ENCODE measurements at places on chromosomes 12 and 14.
A peak's percentile ranks its signal among the peaks of the same experiment; 100 is the strongest.

DNA sequence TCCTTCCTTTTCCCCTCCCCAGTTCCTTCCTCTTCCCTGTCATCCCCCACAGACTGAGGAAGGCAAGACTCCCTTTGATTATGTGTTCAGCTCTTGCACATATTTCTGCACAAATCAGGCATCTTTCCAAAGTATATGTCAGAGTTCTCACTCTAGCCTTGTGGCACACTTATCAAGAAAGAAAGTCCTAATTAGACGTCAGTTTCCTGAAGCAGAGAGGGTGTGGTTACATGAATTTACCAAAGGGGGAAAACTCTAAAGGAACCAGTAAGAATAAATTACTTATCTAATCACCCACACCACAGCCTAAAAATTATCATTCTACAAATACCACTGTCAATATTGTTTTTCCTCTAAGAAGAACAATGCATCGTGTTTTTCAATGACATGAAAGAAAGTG is 120.7 kb upstream of the GRIP1 start:
- no peak for ATAC-seq

DNA sequence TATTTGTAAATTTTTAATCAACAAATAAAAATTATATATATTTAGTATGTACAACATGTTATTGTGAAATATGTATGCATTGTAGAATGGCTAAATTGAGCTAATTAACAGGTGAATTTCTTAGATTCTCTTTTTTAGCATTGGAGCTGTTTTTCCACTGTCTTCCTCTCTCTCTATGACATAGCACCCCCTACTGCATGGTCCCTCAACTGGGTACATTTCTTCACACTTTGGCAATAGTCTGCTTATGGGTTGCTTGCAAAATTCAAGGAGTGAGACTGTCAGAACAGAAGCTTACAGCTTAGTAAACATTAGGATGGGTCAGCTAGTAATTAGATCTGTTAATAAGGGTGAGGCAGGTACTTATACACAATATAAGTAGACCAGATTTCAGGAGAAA is 658.5 kb upstream of the MGAT4C start:
- ATAC-seq: no peak

DNA sequence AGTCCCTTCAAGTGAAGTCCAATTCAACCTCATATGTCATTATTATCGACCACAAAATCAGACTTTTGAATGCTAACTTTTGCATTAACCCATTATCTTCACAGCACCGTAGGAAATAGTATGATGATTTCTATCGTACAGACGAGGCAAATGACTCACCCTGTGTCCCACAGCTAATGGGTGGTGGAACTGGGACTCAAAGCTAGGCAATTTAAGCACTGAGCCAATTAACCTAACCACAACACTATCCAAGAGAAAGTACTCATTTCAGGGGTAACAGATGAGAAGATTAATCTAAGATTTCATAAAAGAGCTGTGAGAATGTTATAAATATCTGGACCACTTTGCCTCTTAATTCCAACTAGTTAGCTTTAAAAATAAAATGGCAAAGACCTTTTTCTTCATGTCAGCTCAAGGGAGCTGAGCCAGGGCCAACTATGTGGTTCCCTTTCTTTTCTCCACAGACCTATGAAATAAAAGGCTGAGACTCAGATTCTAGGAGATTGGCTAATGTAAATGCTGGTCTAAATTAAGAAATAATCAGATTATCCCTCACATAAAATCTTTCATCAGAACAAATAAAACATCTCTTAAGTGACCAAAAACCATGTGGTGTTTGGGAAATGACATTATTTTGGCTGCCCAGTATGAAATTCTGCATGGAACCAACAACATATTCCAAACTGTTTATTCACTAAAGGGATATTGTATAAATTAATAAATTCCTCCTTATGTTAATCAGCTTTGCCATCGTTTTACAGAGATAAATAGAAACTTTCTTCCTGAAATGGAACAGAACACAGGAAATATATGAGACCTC is 4.9 kb downstream of the PTGER2 start:
- no peak for ATAC-seq

DNA sequence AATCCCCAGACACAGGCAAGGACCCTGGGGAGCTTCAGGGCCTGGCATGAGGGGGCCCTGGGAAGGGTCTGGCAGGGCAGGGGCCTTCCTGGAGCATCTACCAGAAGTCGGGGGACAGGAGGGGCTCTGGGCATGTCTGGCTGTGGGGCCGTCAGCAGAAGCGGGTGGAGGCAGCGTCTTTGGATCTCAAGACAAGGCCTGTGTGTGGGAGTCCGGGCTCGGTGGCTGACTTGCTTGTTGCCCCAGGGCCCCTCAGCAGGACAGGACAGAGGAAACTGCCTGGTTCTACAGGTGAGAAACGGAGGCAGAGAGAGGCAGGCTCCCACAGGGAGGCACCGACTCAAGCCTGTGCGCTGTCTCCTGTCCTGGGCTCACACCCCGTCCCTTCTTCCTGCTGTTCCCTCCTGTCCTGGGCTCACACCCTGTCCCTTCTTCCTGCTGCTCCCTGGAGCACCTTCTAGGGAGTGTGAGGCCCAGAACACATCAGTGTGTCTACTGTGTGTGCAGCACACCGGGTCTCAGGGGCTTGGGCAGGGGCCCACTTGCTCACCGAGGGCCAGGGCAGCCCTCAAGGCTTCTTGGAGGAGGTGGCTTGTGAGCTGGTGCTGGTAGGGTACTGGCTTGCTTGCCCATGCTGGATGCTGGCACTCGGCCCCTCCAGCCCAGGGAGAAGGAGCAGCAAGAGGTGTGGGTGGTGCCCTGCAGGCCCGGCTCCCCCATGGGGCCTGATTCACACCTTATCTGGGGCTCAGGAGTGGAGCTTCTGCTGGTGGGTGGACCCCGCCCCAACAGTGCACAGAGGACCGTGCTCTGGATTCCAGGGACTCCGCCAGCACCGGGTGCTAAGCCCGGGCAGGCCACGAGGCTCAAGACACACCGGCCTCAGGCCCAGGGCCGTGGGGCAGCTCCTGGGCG is 14.9 kb downstream of the ASPG start:
- ATAC-seq: no peak

- no peak for ATAC-seq
Measured at GRCh38 chr12:104486943-104487819, 30.4 kb downstream of the CHST11 start.

GRCh38 chr14:81400202-81400678 is at the start of gene STON2:
STON2 (minus strand) TSS chr14:81400324; CDS start chr14:81398382, 1,942 bp downstream.
- peak; percentile 39 for ATAC-seq

GRCh38 chr14:91038439-91038838 is 22.0 kb downstream of the RPS6KA5 start:
- ATAC-seq: peak; percentile 61

DNA sequence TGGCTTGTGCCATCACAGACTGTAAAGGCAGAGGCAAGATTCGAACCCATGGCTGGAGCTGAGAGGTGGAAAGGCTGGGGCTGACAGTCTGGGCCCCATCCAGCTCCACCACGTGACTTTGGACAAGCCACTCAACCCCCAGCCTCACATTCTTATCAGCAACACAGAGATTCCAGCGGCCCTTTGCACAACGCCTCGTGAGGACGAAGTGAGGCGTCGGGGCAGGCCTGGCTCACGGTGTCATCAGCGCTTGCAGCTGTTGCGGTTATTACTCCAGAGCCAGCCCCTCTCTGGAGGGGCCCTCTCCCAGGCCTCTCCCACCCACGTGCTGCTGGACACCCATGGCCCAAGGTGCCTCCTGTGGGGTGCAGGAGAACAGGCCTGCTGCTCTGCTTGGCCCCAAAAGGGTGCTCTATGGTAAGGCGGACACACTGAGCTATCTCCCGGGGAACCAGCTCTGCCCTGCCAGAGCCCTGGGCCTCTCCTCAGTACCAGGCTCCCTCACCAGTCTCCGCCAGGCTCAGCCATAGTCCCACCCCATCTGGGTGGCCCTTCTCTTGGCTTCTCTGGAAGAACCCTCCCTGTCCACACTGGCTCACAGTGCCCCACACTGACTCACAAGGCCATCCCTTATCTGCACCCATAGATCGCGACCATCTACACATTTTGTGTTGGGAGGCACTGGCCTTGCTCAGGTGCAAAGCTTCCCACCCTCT is 21.1 kb downstream of the CHGA start:
- no peak for ATAC-seq

GRCh38 chr12:24553259-24553658 is 395.6 kb downstream of the BCAT1 start:
- ATAC-seq: no peak

DNA sequence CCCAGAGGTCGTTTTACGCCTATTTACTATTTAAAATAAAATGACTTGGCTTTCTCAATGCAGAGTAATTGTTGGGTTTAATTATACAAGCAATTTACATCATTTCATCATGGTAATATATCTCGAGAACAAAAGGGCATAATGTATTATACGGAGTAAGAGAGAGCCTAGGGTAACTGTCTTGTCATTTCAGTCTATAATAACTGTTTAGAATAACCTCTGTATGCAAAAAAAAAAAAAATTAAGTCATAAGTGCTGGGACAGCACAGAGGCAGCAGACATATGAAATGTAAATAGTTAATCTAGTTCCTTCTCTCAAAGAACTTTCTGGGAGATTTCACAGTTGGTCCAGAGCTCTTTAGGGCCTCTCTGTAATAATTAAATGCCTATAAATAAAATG is 284.9 kb downstream of the TMTC2 start:
- ATAC-seq: no peak

- no peak for ATAC-seq
Measured at GRCh38 chr14:52883658-52884057, 67.2 kb downstream of the FERMT2 start.

GRCh38 chr12:49622501-49623141 is 740 bp upstream of the PRPF40B start:
- peak; percentile 42 for ATAC-seq

DNA sequence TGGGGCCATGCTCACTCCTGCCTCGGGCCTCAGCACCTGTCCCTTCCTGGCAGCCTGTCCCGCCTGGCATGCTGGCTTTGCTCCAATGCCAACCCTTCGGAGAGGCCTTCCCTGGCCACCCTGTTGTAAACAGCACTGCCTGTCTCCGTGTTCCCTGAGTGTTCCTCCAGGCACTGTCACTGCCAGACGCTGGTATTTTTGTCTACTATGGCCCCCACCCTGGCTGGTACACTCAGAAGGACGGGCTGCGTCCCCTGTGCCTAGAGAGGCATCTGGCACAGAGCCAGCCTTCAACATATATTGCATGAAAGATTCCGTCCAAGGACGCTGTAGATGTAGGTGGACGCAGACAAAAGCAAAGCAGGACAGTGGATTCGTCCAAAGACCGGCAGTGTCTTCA is 2.7 kb upstream of the ASPG start:
- no peak for ATAC-seq

DNA sequence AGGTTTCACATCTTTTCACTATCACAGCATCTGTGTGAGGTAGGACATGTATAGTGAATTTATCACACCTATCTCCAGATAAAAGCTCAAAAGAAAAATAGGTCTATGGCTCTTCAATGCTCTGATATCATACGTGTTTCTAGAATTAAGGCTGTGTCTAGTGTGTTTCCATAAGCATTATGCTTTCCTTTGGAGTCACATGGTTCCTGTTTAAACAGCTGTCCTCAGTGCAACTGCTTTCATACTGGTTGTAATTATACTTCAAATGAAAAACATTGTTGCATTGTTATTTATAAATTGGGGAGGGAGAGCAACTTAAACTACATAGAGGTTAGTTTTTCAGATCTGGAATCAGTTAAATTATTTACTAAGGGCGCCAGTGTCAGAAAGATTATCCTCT is 151.6 kb downstream of the SYT1 start:
- ATAC-seq: no peak

GRCh38 chr14:91681893-91682563 is 49.9 kb downstream of the CATSPERB start:
- peak; percentile 24 for ATAC-seq

DNA sequence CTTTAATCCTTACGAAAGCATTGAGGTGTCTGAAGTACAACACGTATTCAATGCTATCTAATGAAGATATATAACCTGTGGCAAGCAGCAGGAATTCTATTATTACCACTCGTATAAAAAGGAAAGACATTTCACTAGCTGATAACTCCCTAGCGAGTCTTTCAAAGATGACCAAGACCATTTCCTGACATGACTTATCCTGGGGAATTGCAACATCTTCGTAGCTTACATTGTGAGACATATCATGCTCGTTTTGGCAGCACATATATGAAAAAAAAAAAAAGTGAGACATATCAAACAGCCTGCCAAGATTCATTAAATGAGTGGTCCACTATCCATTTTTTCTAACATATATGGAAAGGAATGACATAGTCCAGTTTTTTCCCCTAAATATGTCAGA is 337.0 kb downstream of the FSCB start:
- no peak for ATAC-seq

GRCh38 chr14:90578283-90578985 is 181.6 kb downstream of the CALM1 start:
- ATAC-seq: no peak

DNA sequence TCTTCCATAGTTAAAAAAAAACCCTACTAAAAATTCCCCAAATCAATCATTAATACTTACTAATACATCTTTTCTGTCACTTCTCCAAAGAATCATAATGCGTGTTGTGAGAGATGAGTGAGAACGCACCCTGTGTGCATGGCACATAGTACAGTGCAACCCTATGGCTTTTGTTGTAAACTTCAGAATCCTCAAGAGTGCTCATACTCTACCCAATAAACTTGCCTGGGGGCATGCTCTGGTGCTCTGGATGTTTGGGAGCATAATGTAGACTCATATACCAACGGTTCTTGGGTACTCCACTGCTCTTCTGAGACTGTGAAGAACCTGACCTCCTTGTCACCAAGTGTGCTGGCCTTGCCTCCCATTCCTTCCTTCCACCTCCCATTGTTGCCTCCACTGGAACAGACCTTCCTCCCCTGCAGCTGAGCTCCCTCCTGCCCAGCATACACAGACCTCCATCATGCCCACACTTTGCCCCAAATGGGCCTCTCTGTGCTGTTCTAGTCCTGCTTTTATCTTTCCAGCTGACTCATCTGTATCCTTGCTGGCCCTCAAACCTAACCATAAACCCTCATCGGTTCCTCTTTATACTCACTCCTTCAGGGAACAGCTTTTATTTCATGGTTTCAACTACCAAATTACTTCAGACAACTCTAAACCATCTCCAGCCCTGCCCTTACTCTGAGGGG is 8.9 kb downstream of the DCP1B start:
- peak; percentile 19 for ATAC-seq

DNA sequence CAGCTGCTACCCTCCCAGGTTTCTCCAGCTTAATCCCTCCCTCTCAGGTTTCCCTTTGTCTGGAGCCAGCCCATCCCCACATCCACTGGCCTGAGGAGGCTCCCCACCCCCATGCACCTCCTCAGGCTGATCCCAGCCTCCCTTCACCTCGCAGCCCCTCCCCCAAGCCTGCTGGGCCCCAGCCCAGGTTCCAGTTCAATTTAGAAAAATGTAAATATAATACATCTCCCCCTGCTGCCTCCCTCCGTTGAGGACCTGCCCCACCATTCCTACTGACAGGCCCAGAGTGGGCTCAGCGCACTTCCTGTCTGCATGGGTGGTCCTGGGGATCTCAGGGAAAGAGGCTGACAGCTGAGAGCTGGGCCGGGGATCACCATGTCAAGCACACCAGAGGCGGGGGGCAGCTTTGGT is 155.8 kb downstream of the NTF3 start:
- no peak for ATAC-seq

GRCh38 chr12:9969673-9970072 is 1.5 kb upstream of the CLEC12A start:
- ATAC-seq: no peak

GRCh38 chr12:107519906-107520859 is 165.4 kb upstream of the PWP1 start:
- ATAC-seq: no peak

- no peak for ATAC-seq
Measured at GRCh38 chr12:27973487-27973890, 956 bp upstream of the PTHLH start.

Data from activated CD4-positive, CD25-positive, alpha-beta regulatory T cell treated with anti-CD3 and anti-CD28 coated beads, Interleukin-2, amount 50 U/mL, for 24 hours (primary cell).